ENCODE measurements at places on chromosomes 2 and 18.

DNA sequence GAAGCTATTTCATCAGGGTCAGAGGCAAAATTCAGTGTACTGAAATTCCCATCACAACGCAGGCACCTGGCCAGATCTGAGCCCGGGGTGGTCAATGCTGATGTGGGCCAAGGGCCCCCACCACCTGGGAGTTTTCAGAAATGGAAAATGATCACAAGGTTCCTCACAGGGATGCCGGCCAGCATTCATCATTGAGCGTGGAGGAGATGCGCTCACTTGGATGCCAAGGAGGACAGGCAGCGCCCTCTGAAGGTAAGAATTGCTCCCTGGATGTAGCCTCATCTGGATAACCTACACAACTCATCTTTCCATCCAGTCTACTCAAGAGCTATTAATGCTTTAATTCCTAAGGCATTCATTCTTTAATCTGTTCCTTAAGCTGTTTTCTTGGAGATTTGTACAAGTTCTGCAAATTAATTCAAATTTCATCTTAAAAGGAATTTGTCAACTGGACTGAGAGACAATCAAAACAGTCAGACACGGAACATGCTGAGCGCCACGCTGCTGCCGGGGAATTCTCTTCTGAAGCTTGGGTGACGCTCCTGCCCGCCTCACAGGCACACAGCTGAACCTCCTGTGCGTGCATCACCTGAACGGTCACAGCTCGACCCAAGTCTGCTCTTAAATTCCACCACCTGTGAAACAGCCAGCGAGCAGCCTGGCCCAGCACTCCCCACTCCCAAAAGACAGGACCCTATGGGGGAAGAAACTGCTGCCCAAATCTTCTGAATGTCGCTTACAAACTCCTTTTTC is 206.7 kb downstream of the HDAC4 start:
- no peak for DNase-seq

DNA sequence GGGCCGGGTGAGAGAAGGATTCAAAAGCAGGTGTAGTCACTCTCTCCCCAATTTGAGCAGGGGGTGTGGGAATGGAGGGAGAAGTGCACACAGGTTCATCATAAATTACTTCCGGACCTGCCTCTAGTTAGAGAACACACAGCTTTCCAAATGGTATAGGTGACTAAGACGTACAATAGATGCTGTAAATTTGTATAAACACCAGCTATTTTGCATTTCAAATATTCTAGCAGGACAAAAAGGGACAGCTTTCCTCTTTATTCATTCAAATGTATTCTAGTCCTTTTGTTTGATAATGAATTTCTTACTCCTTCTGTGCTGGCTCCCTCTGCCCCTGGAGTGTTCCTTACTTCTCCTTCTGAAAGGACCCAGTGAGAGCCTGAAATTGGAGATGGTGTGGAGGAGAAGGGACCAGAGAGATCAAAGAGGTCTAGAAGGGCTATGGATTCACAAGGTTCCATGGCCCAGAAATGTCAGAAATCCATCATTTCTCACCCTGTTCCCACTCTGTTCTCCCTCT is 53.2 kb upstream of the SH3BP4 start:
- DNase-seq, result no peak

GRCh38 chr2:228866781-228867180 is 404.3 kb downstream of the PID1 start:
- no peak for DNase-seq

DNA sequence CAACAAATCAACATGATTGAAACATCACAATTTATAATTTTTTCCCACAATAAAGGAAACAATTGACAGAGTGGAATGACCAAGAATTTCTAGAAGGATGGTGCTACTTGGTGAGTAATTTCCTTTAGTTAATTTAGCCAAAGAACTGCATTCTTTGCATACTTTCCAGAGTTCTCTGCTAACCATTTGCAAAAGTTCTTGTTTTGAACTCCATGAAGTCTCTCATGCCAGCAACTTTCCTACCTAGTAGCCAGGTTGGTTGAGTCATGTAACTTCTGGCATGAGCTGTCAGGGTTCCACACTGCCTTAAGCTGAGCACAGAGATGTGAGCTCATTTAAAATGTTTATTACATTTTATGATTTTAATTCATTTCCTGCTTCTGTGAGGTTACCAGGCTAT is 539.6 kb downstream of the PID1 start:
- DNase-seq, result no peak

DNA sequence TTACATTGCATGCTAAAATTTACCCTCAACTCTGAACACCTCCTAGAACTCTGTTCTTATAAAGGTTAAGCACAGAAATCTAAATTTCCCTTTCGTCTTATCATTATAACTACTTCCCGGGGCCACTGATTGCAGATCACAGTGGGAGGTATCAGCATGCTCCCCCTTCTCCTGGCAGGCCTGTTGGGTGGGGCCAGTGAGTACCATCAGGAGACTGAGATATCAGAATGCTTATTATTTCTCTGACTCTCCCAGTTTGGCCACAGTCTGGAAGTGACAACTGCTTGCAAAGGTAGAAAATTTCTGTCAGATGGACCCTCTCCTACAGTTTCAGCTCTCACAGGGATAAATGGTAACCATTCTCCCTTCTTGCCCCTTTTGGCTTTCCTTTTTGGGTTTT is 62.6 kb downstream of the DSEL start:
- no peak for DNase-seq

- no peak for DNase-seq
Measured at GRCh38 chr2:207394812-207395534, 134.8 kb upstream of the CREB1 start.

DNA sequence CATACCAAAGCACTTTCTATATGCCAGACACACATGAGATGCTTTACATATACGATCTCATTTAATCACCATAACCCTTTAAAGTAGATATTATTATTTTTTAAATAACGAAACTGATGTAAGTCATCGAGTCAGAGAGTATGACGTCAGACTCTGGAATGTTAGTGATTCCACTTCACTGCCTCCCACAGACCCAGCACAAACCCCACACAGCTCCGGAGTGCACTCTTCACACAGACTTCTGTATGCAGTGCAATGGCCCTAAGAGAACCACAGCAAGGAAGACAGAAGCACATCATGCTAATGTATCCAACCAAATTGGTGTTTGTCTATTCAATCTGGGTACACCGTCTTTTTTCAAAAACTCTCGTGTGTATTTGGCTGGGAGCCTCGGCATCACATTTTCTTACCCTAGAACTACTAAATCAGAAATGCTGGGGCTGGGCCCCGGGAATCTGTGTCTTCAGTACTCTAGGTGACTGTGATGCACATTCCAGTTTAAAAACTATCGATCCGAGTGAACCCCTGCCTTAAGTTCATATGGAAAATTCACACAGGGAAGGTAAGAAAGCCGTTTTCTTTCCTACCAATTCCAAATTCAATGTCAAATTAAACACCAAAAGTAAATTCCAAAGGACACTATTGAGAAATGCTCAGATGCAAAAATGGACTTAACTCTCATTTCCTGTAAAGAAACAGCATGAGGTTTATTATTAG is 117.7 kb upstream of the ACVR1C start:
- DNase-seq, result no peak

DNA sequence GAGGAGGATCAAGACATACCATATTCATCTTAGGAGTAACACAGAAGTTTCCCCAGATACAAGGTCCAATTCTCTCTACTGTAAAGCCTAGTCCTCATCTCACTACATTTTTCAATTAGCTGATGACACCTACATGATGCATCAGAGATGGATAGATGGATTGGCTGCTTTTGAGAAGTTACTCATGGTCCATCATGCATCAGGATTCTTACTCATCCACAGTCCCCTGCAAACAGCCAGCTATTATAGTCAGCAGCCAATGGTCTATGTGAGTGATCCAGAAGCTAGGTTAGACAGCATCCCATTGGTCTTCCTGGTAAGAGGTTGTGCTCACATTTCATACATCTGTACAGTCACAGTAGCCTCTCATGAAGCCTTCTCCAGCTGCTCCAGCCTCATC is 154.5 kb upstream of the NRP2 start:
- DNase-seq, result no peak

GRCh38 chr2:196370381-196370780 is 199.0 kb upstream of the STK17B start:
- DNase-seq, result no peak

- no peak for DNase-seq
Measured at GRCh38 chr18:24702001-24702515, 241.6 kb downstream of the HRH4 start.

DNA sequence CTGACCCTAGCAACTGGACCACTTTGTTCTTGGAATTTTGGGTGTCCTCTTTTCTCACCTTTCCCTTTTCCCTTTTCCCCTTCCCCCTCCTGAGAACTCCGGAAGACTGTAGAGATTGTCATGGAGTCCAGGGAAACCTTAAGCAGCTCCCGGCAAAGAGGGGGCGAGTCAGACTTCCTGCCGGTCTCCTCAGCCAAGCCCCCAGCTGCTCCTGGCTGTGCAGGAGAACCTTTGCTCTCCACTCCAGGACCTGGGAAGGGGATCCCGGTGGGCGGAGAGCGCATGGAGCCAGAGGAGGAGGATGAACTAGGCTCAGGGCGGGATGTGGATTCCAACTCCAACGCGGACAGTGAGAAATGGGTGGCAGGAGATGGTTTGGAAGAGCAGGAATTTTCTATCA is 20.5 kb downstream of the SETBP1 start:
- no peak for DNase-seq

DNA sequence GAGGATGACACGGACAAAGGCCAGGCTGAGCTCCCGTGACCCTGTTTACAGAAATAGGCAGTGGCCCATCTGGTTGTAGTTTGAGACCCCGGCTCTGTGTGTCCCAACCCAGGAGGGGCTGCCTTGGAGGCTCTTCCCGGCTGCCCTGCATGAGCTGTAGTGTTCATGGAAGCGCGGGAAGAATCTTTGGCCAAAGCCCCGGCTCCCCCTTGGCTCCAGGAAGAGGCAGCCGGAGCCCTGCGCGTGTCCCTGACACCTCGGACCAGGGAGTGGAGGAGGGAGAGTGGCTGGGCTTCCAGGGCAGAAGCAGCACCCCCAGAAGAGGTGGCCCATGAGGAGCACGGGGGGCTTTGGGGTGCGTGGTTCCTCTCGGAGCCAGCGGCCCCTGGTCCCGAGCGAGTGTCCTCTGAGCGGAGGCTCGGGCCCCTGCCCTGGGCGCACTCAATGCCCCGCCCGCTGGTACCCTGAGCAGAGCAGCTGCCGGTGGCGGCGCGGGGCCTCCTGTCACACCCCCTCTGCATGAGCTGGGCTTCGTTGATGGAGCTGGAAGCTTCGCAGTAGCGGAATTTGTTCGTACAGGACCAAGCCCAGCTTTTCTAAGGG is 21.7 kb downstream of the GPR35 start:
- no peak for DNase-seq

- no peak for DNase-seq
Measured at GRCh38 chr2:183149489-183149888, 25.2 kb downstream of the NUP35 start.

DNA sequence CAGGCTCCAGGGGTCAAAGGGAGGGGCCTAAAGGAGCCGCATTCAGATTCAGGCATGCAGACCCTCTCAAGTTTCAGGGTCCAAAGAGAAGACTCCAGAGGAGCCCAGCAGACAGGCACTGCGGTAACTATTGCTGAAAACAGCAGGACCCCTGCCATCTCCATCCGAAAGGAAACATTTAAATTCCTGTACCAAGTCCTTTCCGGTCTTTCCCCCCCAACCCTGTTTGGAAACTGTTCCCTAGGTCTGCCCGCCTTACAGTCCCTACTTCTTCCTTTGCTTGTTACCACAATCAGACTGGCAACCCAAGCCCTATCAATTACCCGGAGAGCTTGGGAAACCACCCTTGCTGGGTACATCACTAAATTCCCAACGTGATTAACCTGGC is 82.0 kb downstream of the DNMT3A start:
- no peak for DNase-seq

- peak; percentile 14 for DNase-seq
Measured at GRCh38 chr2:48755473-48755872, at the start of gene LHCGR. Gene LHCGR (minus strand): TSS chr2:48755724. CDS start chr2:48755671, 53 bp downstream.

DNA sequence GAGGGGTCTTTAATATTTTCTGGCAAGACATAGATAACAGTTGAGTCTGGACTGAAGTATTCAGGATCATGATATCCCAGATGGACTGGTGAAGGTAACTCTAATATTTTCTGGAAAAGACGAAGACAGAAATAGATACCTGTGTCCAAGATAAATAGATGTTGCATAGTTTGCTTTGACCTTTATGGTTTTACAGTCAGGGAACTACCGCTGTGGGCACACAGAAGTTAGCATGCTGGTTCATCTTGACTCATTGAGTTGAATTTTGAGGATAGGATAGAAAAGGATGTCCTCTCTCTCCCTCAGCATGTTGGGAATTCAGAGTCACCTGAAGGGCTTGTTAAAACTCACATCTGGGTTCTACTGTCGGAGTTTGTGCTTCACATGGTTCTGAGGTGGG is 20.8 kb downstream of the KCNE4 start:
- no peak for DNase-seq

GRCh38 chr2:229641676-229642075 is 72.7 kb downstream of the DNER start:
- no peak for DNase-seq

DNA sequence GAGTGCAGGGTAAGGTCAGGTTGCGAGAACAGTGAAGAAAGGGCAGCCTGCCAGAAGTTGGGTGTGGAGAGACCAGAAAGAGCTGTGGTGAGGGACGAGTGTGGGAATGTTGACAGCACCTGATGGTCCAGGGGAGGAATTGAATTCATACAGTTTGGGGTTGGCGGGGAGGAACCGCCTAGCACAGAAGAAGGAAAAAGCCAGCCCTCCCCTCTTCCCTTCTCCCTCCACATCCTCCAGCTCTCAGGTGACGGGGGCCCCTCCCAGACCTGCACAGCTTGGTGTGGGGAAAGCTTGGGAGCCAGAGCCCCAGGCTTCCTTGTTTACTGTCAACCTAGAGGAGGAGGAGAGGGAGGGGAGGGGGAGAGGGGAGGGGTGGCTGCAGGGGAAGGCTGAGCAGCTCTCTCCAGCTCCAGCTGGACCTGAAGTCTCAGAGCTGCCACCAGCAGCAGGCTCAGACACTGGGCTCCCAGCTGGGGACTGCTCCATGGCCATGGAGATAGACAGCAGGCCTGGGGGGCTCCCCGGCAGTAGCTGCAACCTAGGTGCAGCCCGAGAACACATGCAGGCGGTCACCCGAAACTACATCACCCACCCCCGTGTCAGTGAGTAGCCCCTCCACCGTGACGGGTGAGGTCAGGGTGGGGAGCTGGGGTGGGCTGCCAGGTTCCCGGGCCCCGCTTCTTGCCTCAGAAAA is at the start of gene ATP6V1B1:
Gene ATP6V1B1 (plus strand): TSS at position 433 of the 697 bp plus-strand sequence. CDS start 55 bp downstream, at position 488.
- DNase-seq, result peak; percentile 33

GRCh38 chr2:117703858-117704257 is 110.6 kb upstream of the DDX18 start:
- no peak for DNase-seq

- DNase-seq, result no peak
Measured at GRCh38 chr2:45731141-45731540, 79.7 kb downstream of the PRKCE start.

DNA sequence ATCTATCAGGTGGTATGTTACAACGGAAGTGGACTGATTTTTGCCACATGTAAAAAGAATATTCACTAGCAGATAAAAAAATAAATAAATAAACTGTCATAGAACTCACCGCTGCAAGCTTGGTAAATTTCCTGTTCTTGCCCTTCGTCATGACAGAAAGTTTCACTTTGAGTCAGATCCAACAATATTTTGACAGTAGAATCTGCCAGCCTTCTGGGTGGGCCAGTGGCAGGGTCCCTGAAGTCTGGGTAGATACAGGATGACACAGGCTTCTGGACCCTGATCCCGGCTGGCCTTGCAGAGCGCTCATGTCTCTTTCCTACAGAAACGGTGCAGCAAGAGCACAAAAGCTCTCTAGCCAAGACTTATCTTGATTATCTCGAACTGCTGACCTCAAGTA is 97.8 kb upstream of the PMAIP1 start:
- no peak for DNase-seq

GRCh38 chr18:58902961-58903360 is 38.3 kb downstream of the ZNF532 start:
- DNase-seq, result no peak

GRCh38 chr2:172791953-172792352 is 56.3 kb downstream of the RAPGEF4 start:
- no peak for DNase-seq

All from SK-N-DZ (cell line).